Mammary microvascular endothelial cell (primary cell): ENCODE measurements at places on chromosomes 12 and 14. TPM values are rescaled to one million over a fixed set of nuclear protein-coding genes. Genes with fewer than 3 reads are reported as not detected.

The ITGA7 gene
- 0.07 and 0.30 TPM in 2 replicates for total RNA-seq

The SLC6A12 gene
- total RNA-seq = not detected in 2 replicates

The SYNE3 gene
- 15.8 and 21.6 TPM in 2 replicates for total RNA-seq

The PLXNC1 gene
- total RNA-seq = 0.80 and 1.6 TPM in 2 replicates

The AQP6 gene
- not detected in 2 replicates for total RNA-seq

The COCH gene
- 0.13 and 0.79 TPM in 2 replicates for total RNA-seq
